ENCODE measurements at places on chromosomes 2 and 18.
A peak's percentile ranks its signal among the peaks of the same experiment; 100 is the strongest.

- no peak for DNase-seq
Observed at GRCh38 chr2:190947141-190947540, 66.5 kb downstream of the GLS start.

- peak; percentile 11 for DNase-seq
Observed at GRCh38 chr2:70340761-70341476, 39.1 kb upstream of the FAM136A start.

DNA sequence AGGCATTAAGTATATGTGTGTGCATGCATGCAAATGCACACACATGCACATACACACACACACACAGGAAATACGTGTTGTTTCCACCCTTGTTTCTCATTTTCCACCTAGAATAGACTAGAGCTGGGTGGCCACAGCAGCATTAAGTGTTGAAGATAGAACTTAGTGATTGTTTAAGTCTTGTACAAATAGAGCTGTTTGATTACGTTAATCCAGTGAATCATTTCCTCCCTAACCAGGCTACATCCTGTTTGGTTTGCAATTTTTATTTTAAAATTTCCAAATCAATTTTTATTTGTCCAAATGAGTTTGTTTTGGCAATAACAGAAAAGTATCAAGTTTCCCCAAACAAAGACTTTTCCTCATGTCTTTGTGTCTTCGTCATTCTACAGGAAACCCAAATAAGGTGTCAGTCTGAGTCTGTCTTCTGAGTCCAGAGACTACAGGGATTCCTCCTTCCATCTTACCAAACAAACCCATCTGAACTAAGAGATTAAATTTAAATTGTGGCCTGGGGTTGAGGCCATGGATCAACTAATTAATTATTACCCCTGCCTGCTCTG is 74.6 kb upstream of the GALNT5 start:
- no peak for DNase-seq

- no peak for DNase-seq
Observed at GRCh38 chr2:46815121-46815802, 100.3 kb downstream of the MCFD2 start.

Measured in BE2C (cell line).